GM04504 (cell line): ENCODE measurements at places on chromosomes 2 and 18.

GRCh38 chr2:117982376-117983033 is 31.4 kb downstream of the CCDC93 start:
- DNase-seq: no peak

GRCh38 chr2:84894758-84895520 is 10.5 kb upstream of the TMSB10 start:
- no peak for DNase-seq

DNA sequence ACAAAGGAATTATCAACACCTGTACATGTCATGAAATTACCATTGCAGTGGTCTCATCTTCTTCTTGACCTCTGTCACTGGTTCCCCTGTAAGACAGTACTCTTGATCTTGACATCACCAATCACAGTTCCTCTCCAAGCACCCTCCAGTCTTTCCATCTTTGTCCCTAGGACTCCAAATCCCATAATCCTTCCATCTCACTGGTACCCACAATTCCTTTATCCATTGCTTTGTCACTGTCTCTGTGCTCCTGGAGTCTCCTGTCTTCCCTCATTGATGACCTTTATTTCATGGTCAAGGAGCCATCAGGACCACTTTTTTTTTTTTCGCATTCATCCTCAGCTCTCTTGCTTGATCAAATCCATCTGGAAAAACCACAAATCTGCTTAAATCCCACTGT is 56.7 kb downstream of the COL4A3 start:
- no peak for DNase-seq

GRCh38 chr2:137968477-137969417 is 4.5 kb downstream of the HNMT start:
- DNase-seq: no peak

GRCh38 chr18:45589356-45590035 is 25.8 kb upstream of the SLC14A2 start:
- DNase-seq: peak; percentile 77

DNA sequence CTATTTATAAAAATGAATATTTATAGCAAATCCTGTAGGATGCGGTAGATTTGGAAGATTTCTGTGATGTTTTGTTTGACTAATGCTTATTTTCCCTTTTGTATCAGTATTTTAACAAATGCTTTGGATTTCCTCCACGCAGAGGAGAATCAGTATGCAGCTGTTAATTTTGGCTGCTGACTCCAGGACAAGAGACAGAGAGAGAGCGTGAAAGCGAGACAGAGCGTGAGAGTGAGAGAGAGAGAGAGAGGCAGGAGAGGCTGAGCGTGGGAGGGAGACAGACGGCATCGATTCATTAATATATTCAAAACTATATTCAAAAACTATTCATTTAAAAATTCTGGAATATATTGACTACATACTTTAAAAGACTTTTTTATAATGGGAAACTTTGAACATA is 62.5 kb downstream of the RRM2 start:
- DNase-seq: no peak

- DNase-seq: no peak
Measured at GRCh38 chr18:46211816-46212215, 107.6 kb downstream of the HAUS1 start.

GRCh38 chr2:164903951-164904350 is 51.4 kb downstream of the SLC38A11 start:
- DNase-seq: no peak

DNA sequence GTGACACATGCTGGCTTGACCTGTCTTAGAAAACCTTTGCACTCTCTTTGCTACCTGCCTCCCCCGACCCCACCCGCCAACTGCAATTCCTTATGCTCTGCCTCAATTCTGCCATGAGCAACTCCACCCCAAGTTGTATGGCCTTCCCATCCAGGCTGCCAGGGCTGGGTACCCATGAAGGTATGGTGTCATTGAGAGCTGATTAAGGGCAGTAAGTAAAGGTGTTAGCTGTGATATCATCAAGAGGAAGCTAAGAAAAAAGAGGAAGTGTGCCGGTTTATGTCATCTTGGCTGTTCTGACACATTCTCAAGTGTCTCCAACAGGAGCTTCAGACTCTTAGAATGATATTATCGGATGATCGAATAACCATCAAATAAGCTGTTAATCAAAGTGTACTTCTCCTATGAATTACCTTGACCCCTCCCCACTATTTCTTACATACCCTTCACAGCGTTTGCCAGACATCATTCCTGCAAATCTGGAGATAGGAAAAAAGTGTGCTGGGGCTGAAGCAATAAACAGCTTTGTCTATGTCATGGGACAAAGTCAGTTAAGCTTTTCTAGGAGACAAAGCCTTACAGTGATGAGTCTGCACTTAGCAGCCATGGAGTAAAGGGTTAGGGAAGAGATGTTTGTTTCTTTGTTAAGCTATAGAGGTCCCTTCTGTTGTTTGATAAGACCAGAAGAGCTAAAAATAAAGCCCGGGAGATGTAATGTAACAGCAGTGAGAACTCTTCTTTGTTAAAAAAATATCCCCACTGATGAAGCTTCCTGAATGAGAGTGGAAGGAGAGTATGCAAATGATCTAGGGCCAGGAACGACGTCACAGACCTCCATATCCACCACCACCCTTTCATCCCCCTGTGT is 40.4 kb upstream of the SMAD2 start:
- no peak for DNase-seq
